ENCODE measurements at places on chromosomes 7 and 10.
A peak's percentile ranks its signal among the peaks of the same experiment; 100 is the strongest.

- DNase-seq = no peak
These were observed 155.8 kb upstream of the HABP2 start for GRCh38 chr10:113397047-113397446.

DNA sequence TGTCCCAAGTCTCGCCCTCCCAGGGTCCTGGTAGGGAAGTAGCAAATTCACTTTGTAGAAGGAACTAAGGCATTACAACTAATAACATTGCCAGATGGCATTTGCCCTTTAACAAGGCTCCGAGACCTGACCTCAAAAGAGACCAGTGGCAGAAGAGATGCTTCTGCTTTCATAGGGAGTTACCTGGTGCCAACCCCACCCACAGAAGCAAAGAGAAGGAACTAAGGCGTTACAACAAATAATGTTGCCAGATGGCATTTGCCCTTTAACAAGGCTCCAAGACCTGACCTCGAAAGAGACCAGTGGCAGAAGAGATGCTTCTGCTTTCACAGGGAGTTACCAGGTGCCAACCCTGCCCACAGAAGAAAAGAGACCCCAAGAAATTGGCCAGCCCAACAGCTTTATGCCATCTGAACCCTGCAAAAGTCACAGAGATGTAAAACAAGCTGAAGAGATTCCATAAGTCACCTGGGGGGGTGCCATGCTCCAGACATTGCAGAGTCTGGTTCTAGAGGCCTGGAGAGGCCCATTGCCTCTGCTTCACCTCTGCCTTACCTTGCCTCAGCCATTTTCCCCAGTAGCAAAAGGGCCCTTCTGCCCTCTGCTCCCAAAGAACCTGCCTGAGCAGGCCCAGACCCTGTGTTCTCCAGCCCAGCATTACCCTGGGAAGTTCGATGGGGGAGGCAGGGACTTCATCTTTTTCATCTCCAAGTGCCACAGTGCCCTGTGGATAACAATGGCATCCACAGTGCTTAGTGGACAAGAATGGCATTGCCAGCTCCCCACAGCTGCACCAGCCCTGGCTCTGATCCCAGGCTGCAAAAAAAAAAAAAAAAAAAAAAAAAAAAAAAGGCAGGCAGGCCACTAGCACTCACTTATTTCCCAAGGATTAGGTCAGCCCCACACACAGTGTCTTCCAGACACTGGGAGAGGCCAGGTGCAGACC, 179.5 kb upstream of the PLXNA4 start:
- DNase-seq = no peak

DNA sequence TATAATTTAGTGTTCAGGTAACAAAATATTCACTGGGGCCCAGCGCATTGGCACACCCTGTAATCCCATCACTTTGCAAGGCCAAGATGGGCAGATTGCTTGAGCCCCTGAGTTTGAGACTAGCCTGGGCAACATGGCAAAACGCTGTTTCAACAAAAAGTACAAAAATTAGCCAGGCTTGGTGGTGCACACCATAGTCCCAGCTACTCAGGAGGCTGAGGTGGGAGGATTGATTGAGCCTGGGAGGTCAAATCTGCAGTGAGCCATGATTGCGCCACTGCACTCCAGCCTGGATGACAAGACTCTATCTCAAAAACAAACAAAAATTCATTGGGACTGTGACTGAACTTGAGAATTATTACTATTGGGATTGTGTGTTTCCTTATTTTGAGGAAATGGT, 40.4 kb upstream of the TRUB1 start:
- no peak for DNase-seq

GRCh38 chr7:118626739-118627138, 402.2 kb downstream of the ANKRD7 start:
- no peak for DNase-seq

DNA sequence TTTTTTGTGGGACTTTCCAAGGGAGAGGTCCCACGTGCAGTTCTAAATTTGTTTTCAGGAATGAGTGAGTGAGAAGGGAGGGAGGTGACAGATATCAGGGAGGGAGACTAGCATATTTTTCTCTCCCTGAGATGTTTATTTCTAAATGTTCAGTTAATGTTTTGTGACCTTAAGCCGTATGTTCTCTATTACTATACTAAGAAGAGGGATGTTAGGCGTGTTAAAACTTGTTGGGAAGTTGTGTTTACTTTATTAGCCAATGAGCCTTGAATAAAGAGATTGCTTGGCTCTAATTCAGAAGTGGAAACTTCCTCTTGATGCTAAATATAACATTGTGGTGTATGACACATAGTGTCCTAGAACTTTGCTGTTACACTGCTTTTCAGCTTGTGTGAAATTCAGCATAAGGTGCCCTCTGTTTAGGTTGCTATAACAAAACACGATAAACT, 37.3 kb downstream of the DNAH11 start:
- DNase-seq = no peak

- DNase-seq = no peak
These were observed 33.6 kb downstream of the SMKR1 start for GRCh38 chr7:129535896-129536295.

DNA sequence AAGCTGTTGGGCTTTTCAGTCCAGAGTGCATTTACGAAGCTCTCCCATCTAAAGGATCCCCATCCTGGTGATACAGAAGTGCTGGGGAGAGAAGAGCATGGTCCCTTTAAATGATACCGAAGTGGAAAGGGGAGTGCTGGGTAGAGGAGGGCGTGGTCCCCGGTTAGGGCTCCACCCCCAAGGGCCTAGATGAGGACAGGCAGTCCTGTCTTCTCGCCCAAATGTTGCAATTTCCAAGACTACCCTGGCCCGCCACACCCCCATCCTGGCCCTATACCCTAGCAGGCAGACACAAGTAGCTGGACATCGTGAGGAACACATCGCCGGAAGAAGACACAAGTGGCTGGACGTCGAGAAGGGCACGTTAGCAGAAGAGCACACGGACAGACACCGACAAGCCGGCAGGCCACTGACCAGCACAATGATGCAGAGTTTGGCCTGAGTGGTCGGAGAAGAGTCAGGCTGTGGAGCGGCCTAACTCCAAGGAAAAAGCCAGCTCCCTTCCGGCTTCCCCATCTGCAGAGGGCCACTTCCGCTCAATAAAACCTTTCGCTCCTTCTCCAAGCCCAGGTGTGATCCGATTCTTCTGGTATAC, 439.5 kb upstream of the NRP1 start:
- DNase-seq = no peak

- DNase-seq = no peak
These were observed 14.8 kb downstream of the TSPAN12 start for GRCh38 chr7:120843109-120843508.

- no peak for DNase-seq
These were observed 1.2 kb downstream of the TPK1 start for GRCh38 chr7:144834641-144835144.

GRCh38 chr10:75043256-75044131, 68.0 kb upstream of the SAMD8 start:
- DNase-seq = peak; percentile 74

- DNase-seq = peak; percentile 93
These were observed at the start of gene MASTL for GRCh38 chr10:27155066-27155754. MASTL (plus strand) TSS chr10:27155352; CDS start chr10:27155427, 75 bp downstream.

DNA sequence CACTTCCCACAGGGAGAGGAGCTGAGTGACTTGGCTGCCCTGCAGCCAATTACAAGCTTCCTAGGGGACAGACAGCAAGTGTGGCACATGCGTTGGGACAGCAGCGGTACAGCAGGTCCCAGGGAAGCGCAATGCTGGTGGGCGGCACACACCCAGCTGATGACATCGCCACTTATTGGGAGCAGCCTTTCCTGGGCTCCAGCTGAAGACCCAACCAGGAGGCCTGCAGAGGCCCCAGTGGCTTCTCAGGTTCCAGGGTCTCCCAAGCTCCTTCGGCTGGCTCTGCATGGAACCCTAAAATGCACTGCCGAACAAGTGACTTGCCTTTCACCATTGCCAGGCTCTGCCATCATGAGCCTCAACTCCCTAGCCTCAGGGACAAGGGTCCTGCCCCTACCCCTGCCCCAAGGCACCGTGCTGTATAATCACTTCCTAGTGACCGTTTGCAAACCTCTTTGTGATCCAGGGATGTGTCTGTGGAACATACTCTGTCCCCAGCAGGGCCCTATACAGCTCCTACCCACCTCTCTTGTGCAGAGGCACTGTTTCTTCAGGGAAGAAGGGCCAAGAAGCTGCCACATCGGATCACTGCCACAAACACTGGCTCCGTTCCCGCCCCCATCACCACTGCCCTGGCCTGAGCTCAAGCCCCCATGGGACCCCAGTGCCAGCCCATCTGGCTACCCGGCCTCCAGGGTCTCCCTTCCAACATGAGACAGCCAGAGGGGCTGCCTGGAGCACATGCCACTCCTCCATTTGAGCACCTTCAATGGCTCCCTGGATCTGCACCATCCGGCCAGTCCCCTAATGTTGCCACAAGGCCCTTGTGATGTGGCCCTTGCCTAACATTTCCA, 19.3 kb upstream of the SLIT1 start:
- no peak for DNase-seq

- no peak for DNase-seq
These were observed 140.5 kb downstream of the BICC1 start for GRCh38 chr10:58653139-58653538.

- peak; percentile 71 for DNase-seq
These were observed 70.4 kb downstream of the HERPUD2 start for GRCh38 chr7:35624299-35625186.

DNA sequence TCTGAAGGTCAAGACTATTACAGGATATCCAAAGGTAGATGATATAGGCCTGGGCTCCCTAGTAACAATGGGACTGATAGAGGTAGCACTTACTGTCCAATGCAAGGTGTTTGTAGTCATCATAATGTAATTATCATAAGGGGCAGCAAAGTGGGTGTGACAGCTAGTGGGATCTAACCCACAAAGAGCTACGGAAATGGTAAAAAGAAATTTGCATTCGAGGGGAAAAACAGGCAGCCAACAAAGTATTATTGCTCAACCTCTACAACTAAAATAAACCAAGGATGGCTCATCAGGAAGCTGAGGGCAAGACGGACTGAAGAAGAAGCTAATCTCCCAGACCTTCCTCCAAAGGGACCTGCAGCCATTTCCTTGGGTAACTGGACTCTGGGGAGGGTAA, 211.0 kb downstream of the WDR11 start:
- no peak for DNase-seq

DNA sequence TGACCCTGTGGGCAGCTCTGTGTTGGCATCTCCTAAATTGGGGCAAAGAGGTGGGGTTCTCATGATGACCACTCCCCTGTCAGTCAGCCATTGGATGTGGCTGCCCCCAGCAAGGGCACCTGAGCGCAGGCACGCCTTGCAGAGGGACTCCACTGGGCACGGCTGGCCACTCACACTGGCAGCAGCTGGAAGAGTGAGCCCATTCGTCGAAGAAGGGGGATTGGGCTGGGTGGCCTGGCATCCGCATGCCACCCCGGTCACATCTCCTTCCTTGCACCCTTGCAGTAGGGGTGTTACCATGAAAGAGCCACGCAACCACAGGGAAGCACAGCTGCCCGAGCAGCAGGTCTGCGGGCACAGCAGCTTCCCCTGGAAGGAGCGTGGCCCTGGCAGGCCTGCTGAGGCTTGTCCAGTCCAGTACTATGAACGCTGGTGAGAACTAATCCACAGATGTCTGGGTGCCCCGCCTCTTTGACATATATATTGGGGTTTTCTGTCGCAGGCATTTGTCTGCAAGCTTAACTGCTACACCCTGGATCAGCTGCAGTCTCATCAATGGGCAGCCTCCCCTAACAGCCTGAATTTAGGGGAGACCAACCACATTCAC, 25.7 kb upstream of the GRB10 start:
- DNase-seq = no peak

GRCh38 chr7:152196391-152196790, 170.9 kb downstream of the GALNT11 start:
- no peak for DNase-seq

- peak; percentile 34 for DNase-seq
These were observed 17.2 kb upstream of the GIMAP8 start for GRCh38 chr7:150432915-150433892.

DNA sequence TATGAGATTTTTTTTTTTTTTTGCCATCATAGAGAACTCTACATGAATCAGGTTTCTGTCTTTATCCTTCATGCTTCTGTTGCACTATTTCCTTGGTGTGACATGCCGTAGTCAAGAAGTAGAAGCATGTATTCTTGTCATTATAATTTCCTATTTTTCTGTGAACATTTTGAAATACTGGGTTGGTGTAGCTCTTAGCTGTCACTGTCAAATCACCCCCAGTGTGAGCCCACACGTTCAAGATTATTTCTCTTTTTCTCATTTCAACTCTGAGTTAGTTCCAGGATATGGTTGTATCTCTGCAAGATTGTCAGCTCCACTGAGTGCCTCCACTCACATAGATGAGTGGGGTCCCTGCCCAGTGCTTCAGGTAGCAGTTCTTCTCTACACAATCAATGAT, 209.5 kb downstream of the NRG3 start:
- DNase-seq = no peak

DNA sequence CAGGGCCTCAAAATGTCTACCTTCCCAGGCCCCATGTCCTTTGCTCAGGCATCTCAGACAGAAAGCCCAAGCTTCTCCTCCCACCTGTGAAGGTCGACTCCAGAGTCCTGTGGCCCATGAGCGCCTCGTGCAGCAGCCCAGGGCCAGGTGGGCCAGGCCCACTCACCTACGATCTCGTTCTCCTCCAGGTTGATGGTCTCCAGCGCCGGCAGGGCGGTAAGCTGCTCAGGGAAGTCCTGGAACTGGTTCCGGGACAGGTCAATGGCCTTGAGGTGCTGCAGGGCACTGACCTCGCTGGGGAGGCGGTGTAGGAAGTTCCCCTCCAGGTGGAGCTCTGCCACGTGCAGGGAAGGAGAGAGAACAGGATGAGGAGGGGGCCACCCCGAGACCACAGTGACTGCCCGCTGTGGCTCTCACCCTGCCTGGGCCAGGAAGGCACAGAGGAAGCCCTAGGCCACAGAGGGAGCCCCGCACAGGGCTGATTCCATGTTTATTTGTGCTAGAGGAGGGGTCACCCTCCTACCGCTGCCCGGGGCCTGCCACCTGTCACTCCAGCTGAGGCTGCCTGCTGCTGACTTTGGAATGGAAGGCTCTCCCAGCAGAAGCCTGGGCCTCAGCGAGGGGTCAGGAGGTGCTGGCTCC, 40.0 kb upstream of the NPFFR1 start:
- no peak for DNase-seq

- no peak for DNase-seq
These were observed 32.4 kb downstream of the SLIT1 start for GRCh38 chr10:97153270-97153850.

- DNase-seq = no peak
These were observed 59.0 kb upstream of the EN2 start for GRCh38 chr7:155398944-155399343.

GRCh38 chr10:68251151-68251550, 19.2 kb upstream of the ATOH7 start:
- DNase-seq = no peak

DNA sequence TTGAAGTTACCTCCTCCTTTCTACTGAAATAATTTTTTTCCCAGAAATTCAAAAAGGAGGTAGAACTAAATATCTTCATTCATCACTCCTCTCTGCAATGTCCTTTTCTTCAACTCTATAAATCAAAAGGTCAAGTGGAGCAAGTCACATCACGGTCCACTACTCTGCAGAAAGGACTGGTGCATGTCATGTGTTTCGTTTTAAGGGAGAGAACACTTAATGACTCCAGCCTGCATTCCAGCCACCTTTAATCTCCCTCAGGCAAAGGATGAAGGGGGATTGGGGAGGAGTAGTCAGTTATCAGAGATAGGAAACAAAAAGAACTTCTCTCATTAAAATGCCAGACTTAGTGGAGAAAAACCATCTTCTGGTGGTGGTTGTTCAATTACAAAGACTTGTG, 78.9 kb downstream of the ANK3 start:
- DNase-seq = no peak

- no peak for DNase-seq
These were observed 125.3 kb downstream of the SORCS3 start for GRCh38 chr10:104766341-104766740.

- DNase-seq = no peak
These were observed 186.8 kb upstream of the AUTS2 start for GRCh38 chr7:69411466-69411865.

All from ecto neural progenitor cell (in vitro differentiated cells).